ENCODE measurements at places on chromosomes 11 and 22.

DNA sequence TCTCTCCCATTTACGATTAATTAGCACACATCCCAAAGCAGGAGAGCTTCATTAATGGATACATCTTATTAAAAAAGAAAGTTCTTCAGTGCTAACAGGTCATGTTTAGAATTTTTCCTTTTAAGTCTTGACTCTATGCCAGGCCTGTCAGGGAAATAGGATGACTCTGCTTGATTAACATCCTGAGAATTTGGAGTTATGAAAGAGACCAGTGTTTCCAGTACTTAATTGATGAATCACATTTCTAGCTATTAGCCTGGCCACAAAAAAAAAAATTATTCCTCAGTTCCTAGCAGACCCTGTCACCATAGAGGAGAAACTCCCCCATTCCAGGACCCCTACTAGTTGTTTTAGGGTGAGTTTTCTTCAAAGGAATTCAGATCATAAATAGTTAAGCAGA is 23.6 kb upstream of the ME3 start:
- no peak for DNase-seq

DNA sequence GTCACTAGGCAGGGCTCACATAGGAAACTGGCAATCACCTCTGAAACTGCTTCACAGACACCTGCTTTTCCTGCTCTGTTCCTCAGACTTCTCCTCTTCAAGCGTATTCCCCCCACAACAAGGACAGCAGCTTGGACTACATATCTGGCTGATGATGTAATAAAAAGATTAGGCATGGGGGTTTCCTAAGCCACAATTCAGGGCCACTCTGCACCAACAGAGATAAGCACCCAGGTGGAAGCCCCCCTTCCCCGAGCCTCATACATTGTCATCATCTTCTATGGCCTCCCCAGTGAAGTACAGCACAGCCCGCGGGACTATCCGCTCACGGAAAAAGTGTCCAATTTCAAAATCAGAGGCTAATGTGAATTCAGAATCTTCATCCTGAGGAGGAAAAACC is 25.0 kb upstream of the PHLDA2 start:
- no peak for DNase-seq

GRCh38 chr22:40605761-40606160 is 30.8 kb downstream of the MRTFA start:
- no peak for DNase-seq

GRCh38 chr11:64850979-64851567 is 6.6 kb upstream of the CDC42BPG start:
- no peak for DNase-seq

GRCh38 chr11:132126973-132127899 is 756.8 kb downstream of the NTM start:
- no peak for DNase-seq

DNA sequence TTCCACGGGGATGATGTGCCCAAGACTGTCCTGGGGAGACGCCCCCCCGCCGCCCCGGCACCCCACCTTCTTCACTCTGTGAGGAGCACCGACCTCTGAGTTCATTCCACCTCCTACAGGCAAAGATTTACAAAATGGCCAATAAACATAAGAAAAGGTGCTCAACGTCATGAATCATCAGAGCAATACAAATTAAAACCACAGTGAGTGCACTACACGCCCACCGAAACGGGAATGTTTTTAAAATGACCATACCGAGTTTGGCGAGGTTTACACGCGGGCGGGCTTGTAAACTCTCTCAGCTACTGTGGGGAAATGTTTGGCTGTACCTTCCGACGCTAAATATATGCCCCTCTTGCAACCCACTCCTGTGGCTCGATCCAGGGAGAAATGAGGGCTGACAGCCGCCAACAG is 7.9 kb downstream of the NPTXR start:
- no peak for DNase-seq

DNA sequence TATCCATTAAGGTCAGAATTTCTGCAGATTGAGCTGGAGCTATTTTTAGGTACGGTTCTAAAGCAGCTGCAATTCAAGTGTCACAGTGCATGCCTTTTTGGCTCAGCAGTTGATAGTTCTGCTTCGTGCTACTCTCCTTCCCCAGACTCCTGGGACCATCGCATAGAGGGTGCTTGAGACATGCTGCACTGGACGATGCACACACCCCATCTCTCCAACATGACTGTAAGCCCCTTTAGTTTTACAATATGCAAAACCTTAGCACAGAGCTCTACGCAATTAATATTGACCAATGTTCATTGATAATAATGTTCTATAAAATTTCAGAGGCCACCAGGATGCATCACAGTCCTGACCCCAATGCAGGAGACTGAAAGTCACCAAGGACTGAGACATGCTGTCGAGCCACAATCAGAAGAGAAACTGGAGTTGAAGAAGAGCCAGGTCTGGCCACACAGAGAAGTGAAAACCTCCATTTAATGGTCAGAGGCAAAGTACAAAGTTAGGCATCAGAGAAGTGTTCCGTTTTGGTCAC is 120.9 kb upstream of the ZC3H12C start:
- DNase-seq = no peak

DNA sequence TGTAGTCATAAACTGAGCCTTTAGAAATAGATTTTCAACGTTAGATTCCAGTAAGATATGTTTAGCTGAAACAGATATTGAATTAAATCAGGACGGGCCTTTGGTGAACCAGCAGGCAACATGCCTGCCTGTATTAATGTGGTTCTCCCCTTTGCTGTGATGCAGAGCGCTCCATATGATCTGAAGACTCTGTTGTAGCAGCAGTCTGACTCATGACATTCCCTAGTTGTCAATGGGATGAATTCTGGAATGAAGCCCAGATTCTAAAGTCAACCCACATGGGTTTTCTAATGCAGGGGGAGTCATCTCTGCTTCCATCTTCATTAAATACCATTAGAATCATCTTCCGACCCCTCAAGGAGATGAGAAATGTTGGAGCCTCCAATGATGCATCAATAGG is 864.5 kb downstream of the NTM start:
- DNase-seq = no peak

- no peak for DNase-seq
Measured at GRCh38 chr11:12079726-12080556, 30.4 kb upstream of the MICAL2 start.

DNA sequence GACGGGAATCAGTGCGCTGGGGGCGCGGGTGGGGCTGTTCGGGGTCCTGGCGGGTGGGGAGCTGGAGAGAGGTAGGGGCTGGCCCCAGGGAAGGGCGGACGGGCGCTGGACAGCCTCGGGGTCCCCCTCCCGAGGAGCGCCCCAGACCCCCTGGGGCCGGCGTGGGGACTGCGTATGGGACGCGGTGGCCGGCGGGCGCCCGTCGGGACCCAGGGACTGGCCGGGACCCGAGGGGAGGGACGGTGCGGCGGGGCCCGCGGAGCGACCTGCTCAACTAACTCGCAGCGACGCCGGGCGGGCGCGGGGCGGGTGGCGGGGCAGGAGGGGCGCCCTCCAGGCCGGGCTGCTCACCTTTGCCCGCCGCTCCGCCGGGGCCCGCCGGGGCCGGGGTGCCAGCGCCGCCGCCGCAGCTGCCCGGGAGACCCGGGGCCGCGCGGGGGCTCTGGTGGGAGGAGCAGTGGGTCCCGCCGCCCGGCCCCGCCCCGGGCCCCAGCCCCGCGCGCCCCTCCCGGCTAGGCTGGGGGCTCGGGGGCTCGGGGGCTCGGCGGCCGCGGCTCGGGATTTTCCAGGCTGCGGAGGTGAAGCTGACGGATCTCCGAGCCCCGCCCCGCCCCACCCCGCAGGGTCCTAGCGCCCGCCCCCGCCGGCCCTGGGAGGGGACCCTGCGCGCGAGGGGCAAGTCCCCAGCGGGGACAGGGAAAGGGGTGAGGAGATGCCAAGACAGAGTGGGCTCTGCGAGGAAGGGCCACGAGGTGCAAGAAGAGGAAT is 12.3 kb downstream of the STARD10 start:
- no peak for DNase-seq

- no peak for DNase-seq
Measured at GRCh38 chr11:108616549-108616948, 23.0 kb upstream of the EXPH5 start.

DNA sequence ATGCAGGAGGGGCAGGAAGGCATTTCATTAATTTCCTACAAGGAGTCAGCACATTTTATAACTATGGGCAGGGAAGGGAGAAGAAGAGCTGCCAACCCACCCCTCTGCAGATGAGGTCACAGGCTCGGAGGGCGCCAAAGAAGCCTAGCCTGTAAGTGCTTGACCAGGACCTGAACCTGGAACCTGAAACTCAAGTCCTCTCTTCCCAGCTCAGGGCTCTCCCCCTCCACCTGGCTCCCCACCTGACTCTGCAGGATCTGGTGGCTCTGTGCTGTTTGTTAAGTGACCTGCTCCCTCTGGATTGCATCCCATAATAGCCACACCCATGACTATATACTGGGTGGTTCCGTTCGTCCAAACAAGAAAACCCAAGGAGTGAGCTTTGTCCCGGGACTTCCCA is 27.3 kb downstream of the SCGB1A1 start:
- no peak for DNase-seq

DNA sequence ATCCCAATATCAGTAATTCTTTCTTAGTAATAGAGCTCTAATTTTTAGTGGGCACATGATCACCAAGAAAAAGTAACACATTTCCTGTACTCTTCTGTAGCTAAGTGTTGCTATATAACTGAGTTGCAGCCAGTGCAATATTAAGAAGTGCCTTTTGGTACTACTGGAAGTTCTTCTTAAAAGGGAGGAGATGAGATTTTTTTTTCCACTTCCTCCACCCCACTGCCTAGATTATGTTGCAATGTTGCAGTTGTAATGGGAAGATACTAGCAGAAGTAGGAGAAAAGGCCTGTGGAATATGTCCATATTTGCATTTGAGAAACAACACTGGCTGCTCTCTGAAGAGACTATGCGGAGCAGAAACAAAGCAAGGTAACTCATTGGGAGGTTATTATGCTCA is 280.6 kb upstream of the ANO5 start:
- no peak for DNase-seq

GRCh38 chr22:43851979-43852307 is 10.4 kb downstream of the SULT4A1 start:
- no peak for DNase-seq

DNA sequence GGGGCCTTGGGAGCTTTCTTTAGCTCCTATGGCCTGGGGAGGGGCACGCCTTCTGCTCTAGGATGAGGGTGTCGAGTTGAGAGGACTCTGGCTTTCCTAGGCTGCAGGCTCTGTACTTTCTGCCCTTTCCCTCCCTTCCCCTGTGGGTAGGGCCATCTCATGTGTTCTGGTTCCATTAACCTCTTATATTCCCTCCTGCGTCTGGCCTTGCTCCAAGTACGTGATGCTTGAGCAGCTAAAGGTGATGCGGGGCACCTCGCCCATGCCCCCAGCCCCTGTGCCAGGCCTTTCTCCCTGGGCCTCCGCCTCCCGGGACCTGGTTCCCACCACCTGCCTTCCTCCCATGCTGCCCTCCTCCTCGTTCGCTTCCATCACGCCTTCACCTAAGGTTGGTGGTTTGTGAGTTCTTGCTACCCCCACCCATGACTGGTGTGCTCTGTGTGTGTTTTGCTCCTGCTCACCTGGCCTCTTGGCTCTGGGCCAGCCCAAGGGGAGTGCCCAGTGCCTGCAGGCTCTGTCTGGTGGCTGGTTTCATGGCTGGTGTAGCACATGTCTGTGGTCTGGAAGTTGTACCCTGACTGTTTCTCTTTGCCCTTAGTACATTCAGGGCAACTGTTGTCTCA is 34.1 kb downstream of the PHLDB1 start:
- DNase-seq = no peak

DNA sequence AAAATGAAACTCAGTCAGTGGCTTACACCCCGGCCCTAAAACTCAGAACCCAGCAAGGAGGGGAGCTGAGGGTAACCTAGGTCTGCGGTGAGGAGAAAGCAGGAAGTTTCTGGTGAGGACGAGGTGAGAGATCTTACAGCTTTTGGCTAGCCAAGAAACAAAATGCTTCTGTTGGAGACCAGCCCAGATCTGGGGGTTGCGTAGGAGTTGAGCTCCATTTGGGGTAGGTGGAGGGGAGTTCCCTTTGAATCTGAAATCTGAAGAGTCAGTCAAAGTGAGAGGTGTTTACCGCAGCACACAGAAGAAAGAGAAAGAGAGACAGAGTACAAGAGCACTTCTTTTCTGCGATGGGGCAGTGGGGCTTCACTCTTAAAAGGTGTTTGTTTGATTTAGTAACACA is 29.6 kb downstream of the EHF start:
- peak; percentile 72 for DNase-seq

DNA sequence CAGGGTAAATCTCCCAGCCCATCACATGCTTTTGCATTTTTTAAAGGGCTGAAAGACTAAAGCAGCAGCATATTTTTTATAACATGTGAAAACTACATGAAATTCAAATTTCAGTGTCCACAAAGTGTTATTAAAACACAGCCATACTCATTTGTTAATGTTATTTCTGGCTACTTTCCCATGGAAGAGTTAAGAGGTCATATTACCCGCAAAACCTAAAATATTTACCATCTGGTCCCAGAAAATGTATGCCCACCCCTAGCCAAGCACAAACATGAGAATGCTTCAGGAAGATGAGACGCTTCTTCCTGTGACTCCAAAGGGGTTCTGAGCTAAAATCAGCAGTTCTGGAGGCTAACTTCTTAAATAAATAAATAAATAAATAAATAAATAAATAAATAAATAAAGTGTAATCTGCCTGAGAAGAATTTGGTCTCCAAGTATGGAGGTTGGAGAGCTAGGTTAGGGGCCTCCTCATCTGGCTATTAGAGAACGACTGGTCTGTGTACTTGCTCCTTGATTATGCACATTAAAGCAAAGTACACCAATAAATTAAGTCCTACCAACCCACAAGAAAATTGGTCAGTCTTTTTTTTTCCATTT is 9.7 kb downstream of the IMMP1L start:
- DNase-seq = no peak

DNA sequence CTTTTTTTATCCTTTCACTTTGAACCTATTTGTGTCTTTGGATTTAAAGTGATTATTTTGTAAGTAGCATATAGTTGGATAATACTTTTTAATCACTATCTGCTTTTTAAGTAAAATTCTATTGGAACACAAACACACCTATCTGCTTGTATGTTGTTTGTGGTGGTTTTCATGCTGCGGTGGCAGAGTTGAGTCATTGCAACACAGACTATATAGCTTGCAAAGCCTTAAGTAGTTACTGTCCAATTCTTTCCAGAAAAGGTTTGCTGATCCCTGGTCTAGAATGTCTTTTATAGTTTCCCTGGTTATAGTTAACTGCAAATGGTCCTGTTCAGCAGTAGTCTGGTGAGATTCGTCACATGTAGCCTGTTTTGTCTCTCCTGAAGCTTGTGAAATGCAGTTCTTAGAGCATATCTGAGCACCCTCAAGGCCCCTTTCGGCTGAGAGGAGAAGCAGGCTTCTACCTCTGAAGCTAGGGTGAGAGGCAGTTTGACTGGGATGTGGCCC is 21.5 kb downstream of the SHANK3 start:
- DNase-seq = no peak

- DNase-seq = no peak
Measured at GRCh38 chr22:46185283-46185682, 35.0 kb downstream of the PPARA start.

GRCh38 chr11:126893796-126894195 is 106.8 kb downstream of the KIRREL3 start:
- DNase-seq = no peak

- no peak for DNase-seq
Measured at GRCh38 chr11:93952082-93952780, 68.9 kb upstream of the HEPHL1 start.

- no peak for DNase-seq
Measured at GRCh38 chr11:22879630-22880029, 19.4 kb upstream of the CCDC179 start.

- DNase-seq = no peak
Measured at GRCh38 chr22:50249341-50250248, 1.5 kb downstream of the HDAC10 start.

GRCh38 chr11:32478277-32478731 is 43.0 kb upstream of the WT1 start:
- no peak for DNase-seq
